GM12878 (cell line): ENCODE measurements at places on chromosomes 1 and 21. TPM values are rescaled to one million over a fixed set of nuclear protein-coding genes. Genes with fewer than 3 reads are reported as not detected.

ILDR2 gene
- total RNA-seq, result 5.3 and 5.4 TPM in 2 replicates

CLDN14 gene
- total RNA-seq, result 9.6 and 11.2 TPM in 2 replicates

SERPINC1 gene
- total RNA-seq, result 0.44 and 0.61 TPM in 2 replicates

GRCh38 chr1:43776043-43776761, 68.9 kb downstream of the ST3GAL3 start:
- H3K4me3 ChIP-seq, result no peak overlapping the region
- DNase-seq, result no peak
- H3K36me3 ChIP-seq, result peaks cover 4% of the 10 kb centered on the region; the same call in 1 of the 2 replicates

DNA sequence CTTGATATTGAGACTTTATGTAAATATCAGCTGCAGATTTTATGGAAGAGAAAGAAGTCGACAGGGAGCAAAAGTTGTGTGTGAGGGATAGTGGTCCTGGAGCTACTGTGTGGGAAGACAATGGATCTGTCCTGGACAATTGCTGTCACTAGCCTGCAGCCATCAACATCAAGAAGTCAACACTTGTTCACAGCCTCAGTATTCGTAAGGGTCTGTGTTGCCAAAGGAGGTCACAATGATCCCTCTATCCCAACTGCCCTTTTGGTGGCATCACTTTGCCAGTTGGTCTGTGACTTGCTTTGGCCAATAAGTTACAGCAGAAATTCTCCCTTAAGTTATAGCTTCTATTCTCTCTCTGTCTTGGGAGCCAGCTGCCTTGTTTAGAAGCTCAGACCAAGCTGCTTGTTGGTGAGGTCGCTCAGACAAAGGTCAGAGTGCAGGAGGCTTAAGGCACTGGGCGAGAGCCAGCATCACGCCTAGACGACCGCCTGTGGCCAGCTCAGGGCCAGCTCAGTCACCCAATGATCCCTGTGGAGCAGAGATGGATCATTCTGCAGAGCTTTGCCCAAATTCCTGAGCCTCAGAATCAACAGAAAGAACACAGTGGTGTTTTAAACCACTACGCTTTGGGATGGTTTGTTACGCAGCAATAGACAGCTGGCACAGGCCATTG, 134.9 kb downstream of the RHOU start:
- H3K4me1 ChIP-seq, result no peaks in the 10 kb centered on the region
- no peak overlapping the region for H3K4me3 ChIP-seq
- no peaks in the 10 kb centered on the region for H3K36me3 ChIP-seq

DNA sequence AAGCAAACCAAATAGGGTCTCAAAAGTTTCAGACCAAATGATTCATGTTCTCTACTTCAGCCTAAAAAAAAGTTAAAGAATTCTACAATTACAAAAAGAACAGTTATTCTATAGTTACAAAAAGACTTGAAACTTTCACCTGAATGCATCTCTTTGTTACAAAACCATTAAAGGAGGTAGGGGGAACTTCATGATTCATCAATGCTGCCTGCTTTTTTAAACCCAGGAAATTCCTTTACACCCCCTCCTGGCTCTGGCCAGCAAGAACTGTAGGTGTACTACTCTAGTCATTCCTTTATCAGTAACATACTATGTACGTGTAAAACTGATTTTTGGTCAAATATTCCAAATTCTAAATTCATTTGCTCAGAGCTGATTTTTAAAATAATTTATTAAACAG, 5.0 kb downstream of the FAF1 start:
- H3K36me3 ChIP-seq, result no peaks in the 10 kb centered on the region
- no peaks in the 10 kb centered on the region for H3K27me3 ChIP-seq
- H3K4me3 ChIP-seq, result no peak overlapping the region
- no peak for DNase-seq
- peaks cover 3% of the 10 kb centered on the region; the same call in 1 of the 2 replicates for H3K4me1 ChIP-seq
- H3K27ac ChIP-seq, result no peak overlapping the region

DNA sequence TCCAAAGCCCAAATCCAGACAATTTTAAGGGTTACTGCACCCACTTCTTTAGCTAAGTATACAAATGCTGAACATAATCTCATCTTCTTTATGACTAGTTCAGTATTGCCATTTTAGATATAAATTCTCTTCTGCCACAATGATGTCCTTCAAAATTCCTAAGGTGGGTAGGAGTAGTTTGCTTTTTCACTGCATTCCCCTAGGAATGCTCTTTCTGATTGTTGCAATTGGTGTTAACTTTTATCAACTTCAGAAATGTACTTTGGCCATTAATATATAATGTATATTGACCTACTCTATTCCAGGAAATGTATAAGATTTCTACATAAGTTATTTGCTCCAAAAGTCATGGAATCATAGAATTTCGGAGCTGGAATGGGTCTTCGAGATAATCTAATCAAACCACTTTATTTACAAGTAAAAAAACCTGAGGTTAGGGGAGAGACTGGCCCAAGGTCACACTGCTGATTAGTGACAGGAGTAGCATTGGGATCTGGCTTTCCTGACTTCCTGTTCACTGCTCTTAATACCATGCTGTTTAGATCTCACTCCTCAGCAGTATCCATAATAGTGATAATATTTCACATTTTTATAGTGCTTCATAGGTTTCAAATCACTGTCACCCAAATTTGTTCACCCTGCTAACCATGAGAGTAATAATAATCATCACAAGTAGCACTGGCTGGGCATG, 46.4 kb upstream of the RASAL2 start:
- DNase-seq, result no peak
- H3K27me3 ChIP-seq, result no peaks in the 10 kb centered on the region
- H3K27ac ChIP-seq, result no peak overlapping the region
- H3K4me1 ChIP-seq, result no peaks in the 10 kb centered on the region
- H3K4me3 ChIP-seq, result no peak overlapping the region

DNA sequence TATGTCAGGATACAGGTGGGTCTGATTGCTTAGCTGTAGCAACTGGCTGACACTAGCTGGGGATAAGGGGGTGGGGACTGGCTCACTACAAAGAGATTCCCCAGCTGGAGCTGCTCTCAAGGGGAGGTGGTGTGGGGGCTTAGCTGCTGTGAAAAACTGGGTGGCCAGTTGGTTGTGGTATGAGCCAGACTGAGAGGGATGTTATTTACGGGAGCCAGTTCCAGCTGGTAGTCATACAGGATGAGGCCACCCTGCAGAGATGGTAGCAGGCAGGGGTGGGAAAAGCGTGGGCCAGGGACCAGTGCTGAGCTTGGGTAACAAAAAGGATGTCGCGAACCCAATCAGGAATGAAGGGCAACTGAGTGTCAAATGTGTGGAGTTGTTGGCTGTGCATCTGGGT, 204.0 kb upstream of the C21orf91 start:
- no peaks in the 10 kb centered on the region for H3K27me3 ChIP-seq
- DNase-seq, result no peak
- H3K27ac ChIP-seq, result no peak overlapping the region
- no peaks in the 10 kb centered on the region for H3K36me3 ChIP-seq
- H3K4me1 ChIP-seq, result no peaks in the 10 kb centered on the region

DNA sequence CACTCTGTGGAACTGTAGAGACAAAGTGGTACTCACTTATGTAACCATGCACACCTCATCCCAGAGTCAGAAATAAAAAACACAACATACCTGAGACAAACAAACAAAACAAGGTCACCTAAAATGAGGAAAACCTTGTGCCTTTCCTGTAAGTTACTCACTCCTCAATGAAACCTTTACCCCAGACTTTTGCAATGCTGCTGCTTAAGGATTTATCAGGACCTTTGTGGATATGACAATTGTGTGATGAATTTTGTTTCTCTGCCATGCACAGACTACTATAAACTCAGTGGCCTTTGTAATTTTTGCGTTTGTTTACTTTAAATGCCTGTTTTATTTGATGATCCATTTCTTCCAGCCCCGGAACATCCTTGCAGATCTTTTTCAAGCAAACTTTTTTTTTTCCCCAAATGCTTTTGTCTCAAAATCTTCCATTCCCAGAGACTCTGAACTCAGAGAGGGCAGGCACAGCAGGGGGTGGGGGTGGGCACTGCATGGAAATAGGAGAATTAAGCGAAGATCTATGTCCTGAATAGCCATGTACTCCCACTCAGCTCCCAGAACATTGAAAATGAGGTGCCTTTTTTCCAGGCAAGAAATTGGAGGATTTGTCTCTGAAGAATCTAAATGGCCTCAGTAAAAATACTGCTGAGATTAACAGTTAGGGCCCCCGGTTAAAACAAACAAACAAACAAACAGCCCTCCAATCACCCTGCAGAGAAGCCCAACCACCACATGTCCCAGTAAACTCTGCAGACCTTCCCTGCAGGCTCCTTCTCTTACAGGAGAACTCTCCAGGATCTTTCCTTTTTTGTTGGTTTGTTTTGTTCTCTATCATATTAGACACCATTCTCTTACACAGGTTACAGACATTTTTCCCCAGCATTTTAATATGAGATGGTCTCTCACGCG, 22.6 kb upstream of the SIM2 start:
- no peak overlapping the region for H3K4me3 ChIP-seq
- no peaks in the 10 kb centered on the region for H3K36me3 ChIP-seq
- DNase-seq, result no peak
- no peak overlapping the region for H3K27ac ChIP-seq
- no peaks in the 10 kb centered on the region for H3K4me1 ChIP-seq
- H3K27me3 ChIP-seq, result no peaks in the 10 kb centered on the region

DNA sequence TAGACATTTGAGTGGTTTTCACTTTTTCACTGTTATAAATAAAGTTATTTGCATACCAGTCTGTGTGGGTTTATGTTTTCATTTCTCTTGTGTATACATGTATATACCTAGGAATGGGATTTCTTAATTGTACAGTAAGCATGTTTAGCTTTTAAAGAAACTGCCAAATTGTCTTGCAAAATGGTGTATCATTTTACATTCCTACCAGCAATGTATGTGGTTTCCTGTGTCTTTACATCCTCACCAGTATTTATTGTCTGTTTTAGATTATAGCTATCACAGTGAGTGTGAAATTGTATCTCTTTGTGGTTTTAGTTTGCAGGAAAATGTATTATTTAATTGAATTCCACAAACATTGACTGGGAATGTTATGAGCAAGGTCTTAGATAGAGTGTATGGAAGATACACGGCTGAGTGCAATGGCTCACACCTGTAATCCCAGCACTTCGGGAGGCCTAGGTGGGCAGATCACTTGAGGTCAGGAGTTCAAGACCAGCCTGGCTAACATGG, 57.3 kb downstream of the MACF1 start:
- peaks cover 26% of the 10 kb centered on the region for H3K36me3 ChIP-seq
- peak overlapping the region; percentile 50 for H3K27ac ChIP-seq
- H3K4me3 ChIP-seq, result peak overlapping the region; percentile 32; the same call in 1 of the 2 replicates
- peaks cover 29% of the 10 kb centered on the region for H3K4me1 ChIP-seq
- no peak for DNase-seq
- no peaks in the 10 kb centered on the region for H3K27me3 ChIP-seq

- no peak for DNase-seq
- H3K4me3 ChIP-seq, result no peak overlapping the region
- no peaks in the 10 kb centered on the region for H3K27me3 ChIP-seq
- H3K27ac ChIP-seq, result no peak overlapping the region
- no peaks in the 10 kb centered on the region for H3K36me3 ChIP-seq
- H3K4me1 ChIP-seq, result no peaks in the 10 kb centered on the region
Measured at GRCh38 chr1:92695104-92695503, 89.8 kb downstream of the EVI5 start.

DNA sequence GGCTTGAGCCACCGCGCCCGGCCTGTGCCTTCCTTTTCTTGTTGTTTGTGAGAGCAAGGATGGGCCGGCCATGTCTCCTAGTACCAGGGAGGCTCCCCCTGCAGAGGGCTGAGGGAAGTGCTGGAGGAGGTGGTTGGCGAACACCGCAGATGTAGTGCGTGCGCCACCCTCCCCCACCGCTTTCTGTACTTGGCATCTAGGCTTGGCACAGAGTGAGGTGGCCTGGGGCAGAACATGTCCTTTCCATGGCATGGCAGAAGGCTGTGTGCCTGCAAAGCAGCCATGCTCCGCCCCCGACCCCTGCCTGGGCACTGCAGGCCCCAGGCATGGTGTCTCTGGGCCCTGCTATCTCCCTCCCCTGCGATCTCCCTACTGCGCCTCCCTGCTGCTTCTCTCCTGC, 30.7 kb downstream of the ALPL start:
- no peaks in the 10 kb centered on the region for H3K4me1 ChIP-seq
- no peaks in the 10 kb centered on the region for H3K36me3 ChIP-seq
- no peak overlapping the region for H3K4me3 ChIP-seq
- no peaks in the 10 kb centered on the region for H3K27me3 ChIP-seq
- H3K27ac ChIP-seq, result no peak overlapping the region

- no peaks in the 10 kb centered on the region; the same call in 1 of the 2 replicates for H3K36me3 ChIP-seq
- DNase-seq, result no peak
- no peaks in the 10 kb centered on the region for H3K27me3 ChIP-seq
- H3K4me3 ChIP-seq, result peak overlapping the region; percentile 73
Measured at GRCh38 chr1:151005729-151006319, 878 bp downstream of the MINDY1 start.
